ENCODE measurements at places on chromosomes 1 and 21. TPM values are rescaled to one million over a fixed set of nuclear protein-coding genes. Genes with fewer than 3 reads are reported as not detected.

- ATAC-seq, result no peak
Measured at GRCh38 chr1:181685211-181685610, 201.9 kb downstream of the CACNA1E start.

- no peak for ATAC-seq
Measured at GRCh38 chr1:94425821-94426484, 7.8 kb downstream of the ABCD3 start.

DNA sequence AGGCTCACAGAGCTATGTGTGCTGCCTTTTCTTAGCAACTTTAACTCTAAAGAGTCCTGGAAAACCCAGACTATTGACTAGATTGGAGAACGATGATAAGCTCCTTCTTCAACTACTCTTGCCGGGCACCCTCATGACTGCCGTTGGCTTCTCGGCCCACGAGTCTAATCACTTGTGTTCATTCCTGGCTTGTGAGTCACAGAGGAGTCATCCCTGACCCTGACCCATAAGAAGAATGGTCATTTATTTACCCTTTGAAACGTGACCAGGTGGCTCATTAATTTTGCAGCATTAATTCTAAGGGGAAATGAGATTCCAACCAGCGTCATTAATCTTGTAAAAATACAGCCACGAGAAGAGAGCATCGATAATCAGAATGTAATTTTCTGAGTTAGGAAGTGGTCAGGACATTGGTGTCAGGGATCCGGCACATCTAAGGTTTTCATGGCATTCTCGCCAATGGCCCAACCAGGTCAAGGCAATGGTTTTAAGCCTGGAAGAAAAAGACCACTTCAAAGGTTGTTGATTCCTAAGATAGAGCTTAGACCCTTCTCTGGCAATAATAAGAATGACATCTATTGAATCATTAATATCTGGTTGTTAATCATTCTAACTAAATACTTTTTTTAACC lies 183.6 kb upstream of the RUNX1 start:
- no peak for ATAC-seq

DNA sequence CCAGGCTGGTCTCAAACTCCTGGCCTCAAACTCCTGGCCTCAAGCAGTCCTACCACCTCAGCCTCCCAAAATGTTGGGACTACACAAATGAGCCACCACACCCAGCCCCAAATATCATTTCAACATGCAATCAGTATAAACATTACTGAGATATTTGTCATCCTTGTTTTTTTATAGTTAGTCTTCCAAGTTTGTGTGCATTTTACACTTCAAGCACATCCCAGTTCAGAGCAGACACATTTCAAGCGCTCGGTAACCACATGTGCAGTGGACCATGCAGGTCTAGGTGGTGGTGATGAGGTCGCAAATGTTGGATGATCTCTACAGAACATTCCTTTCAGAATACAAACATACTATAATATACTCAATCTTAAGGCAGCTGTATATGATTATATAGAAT lies 23.8 kb upstream of the APP start:
- ATAC-seq, result no peak

DNA sequence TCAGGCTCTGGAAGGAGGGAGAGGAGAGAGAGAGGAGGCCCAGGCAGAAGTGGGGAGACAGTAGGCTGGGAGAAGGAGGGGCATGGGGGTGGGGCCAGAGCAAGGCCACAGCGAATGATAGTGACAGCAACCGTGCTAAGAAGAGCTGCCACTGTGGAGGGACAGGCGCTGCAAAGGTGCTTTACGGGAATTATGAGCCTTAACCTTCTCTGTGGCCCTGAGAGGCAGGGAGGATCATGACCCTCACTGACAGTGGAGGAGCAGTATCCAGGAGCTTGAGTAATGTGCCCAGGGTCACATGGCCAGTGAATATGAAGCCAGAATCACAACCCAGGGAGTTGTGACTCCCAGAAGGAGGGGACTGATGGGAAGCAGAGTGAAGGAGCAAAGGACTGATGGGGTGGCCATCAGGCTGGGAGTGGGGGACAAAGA lies 53.4 kb upstream of the RPL11 start:
- no peak for ATAC-seq

- no peak for ATAC-seq
Measured at GRCh38 chr21:38282921-38283320, 26.1 kb downstream of the KCNJ15 start.

GRCh38 chr1:152182431-152182830 lies 23.4 kb upstream of the RPTN start:
- ATAC-seq, result peak; percentile 51

GRCh38 chr1:76219366-76219818 lies 144.8 kb downstream of the ST6GALNAC3 start:
- ATAC-seq, result no peak

- no peak for ATAC-seq
Measured at GRCh38 chr1:218656301-218657037, 311.3 kb downstream of the TGFB2 start.

LRRC47 gene
- total RNA-seq, result 26.7 TPM

LYPD8 gene
- not detected for total RNA-seq
